ENCODE measurements at places on chromosomes 7 and 10.

DNA sequence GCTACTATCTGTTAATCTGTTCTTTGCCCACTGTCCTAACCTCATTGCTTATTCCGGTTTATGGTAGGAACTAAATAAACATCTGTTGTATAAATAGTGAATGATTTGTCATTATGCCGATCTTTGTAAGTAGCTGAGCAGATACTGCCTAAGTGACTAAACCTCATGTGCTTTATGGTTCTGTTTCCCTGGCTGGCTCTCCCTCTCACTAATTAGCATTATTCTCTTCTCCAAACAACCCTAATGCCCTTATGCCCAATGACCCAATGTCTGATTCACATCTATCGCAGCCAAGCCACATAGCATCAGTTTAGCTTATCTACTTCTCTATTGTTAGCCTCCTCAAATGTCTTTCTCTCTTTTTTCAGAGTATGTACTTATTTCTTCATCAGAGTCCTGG lies 462.3 kb upstream of the POT1 start:
- DNase-seq: no peak

GRCh38 chr7:4015371-4015770 lies 666.7 kb upstream of the FOXK1 start:
- no peak for DNase-seq

DNA sequence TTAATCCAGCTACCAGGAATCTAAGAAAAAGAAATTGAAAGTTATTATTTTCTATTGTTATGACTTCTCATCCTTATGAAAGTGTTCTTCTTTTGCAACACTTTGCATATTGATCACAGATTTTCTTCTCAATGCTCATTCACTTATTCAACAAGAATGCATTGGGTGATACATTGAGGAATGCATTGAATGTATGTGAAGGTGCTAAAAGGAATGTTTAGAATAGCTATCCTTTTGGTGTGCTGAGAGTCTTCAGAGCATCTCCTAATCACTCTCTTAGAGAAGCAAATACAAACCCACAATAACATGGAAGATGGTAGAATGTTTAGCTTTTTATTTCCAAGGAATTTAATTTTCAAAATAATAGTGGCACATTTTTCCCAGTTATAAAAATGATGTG lies 122.1 kb upstream of the KMT2E start:
- no peak for DNase-seq

- no peak for DNase-seq
Observed at GRCh38 chr7:37198041-37198905, 250.4 kb downstream of the ELMO1 start.

DNA sequence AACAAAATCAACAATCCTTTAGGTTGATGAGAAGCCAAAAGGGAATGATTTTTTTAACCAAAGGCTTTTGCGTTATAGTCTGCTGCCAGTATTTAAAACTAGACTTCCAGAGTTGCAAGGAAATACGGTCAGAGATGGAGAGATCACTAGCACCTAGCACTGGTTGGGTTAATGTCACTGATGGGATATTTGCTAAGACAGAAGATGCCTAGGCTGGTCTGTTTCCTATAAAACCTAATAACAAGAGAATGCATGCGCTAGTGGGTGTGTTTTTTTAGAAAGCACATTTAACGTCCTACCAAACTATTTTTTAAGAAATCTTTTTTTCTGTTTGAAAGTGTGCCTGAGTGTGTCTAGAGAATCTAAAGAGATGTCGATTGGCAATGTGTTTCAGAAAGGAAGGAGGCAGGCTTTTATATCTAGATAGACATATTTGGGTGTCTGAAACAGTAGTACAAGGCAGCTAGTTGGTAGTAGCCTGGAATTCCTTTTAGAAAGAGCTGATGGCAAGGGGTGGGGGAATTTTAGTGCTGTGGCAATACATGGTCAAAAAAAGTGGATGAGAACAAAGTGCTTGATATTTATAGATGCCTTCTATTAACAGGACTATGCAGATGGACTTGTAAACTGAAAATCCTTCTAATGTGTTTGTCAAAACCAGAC lies 863 bp downstream of the CALD1 start:
- no peak for DNase-seq

- DNase-seq: no peak
Observed at GRCh38 chr7:15559416-15559928, 2.3 kb downstream of the AGMO start.

DNA sequence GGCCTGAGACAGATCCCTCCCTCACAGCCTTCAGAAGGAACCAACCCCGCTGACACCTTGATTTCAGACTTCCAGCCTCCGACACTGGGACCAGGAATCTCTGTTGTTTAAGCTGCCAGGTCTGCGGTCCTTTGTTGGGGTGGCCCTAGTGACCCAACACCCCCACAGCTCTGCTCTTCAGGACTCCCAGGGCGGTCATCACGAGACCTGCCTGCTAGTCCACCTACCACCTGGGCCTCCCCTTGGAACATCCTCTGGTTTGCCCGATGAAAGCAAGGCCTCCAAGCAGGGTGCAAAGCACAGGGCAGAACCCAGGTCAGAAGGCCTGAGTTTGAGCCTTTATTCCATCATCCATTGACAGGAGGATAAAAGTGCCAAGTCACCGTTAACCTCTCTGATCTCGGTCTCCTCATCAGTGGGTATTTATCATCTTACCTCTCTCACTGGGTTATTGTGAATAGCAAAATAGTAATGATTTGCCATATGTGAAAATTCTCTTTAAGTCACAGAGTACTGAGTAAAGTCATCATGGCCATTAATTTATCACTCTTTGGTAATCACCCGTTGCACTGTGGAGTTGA lies 16.9 kb upstream of the SMARCD3 start:
- DNase-seq: no peak
